Right forelimb (tissue), 1 donor: ENCODE measurements at places on chromosomes 5 and 9.

GRCh38 chr5:58215364-58215763 is 244.5 kb downstream of the PLK2 start:
- no peak for DNase-seq

DNA sequence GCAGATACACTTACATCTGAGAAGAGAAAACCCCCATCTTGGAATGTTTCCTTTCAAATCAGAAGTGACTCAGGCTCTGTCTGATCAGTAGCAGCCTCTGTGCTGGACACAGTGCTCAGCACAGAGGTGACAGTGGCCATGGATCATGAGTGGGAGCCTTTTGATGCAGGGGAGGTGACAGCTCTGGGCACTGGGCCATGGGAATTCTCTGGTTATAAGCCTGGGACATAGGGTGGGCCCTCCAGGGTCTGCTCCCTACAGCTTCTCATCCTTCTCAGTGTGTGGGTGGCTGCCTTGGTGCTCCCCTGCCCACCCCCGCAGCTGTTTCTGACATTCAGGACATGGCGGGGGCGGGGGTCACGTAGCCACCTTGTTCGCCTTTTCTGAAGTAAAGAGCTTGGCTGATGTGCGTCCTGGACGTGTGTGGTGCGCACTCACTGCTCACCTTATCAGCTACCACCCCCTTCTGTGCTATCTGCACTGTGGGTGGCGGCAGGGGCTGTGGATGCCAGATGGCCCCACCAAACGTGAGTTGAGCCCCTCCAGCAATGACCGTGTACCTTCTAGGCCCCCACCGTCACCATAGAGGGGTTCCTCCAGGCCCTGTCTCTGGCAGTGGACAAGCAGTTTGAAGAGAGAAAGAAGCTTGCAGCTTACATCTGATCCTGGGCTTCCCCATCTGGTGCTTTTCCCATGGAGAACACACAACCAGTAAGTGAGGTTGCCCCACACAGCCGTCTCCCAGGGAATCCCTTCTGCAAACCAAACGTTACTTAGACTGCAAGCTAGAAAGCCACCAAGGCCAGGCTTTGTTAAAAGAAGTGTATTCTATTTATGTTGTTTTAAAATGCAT is 24.0 kb downstream of the TRIP13 start:
- no peak for DNase-seq

- no peak for DNase-seq
These were observed 128.6 kb upstream of the GRHPR start for GRCh38 chr9:37293664-37294524.

DNA sequence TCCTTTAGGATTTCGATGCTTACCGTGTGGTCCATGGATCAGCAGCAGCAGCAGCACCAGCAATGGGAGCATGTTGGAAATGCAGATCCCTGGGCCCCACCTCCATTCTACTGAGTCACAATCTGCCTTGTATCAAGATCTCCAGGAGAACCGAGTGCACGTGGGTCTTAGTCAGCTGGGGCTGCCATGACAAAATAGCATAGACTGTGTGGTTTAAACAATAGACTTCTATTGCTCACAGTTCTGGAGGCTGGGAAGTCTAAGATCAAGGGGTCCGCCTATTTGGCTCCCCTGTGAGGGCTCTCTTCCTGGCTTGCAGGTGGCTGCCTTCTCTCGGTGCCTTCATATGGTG is 1.3 kb upstream of the PROP1 start:
- DNase-seq: no peak

DNA sequence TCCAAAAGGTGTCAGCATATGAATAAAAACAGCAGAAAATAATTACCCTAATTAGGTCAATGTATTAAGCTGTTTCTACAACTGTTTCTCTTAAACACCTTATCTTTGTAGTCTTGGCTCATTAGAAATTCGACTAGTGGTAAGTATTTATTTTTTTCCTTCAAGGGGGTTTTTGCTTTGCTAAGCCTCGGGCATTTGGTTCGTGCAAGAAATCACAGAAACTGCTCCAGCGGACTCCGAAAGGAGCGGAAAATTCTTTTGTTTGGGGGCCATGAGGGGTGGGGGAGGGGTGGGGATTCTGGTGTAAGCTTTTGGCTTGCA is 757 bp downstream of the ZBED3 start:
- DNase-seq: no peak
